ENCODE measurements at places on chromosomes 11 and 22.
A peak's percentile ranks its signal among the peaks of the same experiment; 100 is the strongest.

GRCh38 chr11:122816761-122817520, 21.4 kb upstream of the CRTAM start:
- no peak for DNase-seq
- no peaks in the 10 kb centered on the region for H3K4me1 ChIP-seq
- H3K27ac ChIP-seq = no peak overlapping the region
- H3K36me3 ChIP-seq = no peaks in the 10 kb centered on the region
- H3K27me3 ChIP-seq = no peaks in the 10 kb centered on the region

DNA sequence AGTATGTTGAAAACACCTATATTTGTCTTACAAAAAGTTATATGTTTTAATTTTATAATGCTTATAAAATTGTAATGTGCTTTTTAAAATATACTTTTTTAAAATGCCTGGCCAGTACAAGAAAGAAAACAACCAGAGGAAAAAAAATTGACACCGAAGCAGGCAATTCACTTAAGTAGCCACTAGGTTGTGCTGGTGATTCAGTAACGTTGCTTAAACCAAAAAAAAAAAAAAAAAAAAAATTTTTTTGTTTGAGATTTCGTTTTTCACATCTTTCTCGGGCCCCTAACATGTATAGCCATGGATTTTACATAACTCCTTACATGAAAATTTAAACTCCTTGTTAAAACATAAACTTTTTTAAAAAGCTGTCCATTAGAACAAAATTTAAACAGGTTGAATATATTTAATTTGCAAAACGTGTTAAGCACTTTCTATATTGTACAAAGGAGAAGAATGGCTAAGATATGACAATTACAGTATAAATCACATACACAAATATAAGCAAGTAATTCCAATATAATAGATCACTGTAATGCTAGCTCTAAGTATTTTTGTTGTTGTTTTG, 9.2 kb downstream of the OR8B4 start:
- no peak overlapping the region for H3K27ac ChIP-seq
- H3K27me3 ChIP-seq = no peaks in the 10 kb centered on the region
- H3K4me3 ChIP-seq = no peak overlapping the region
- no peaks in the 10 kb centered on the region for H3K36me3 ChIP-seq
- peak; percentile 37 for DNase-seq

GRCh38 chr11:60739114-60739513, 14.6 kb downstream of the MS4A18 start:
- H3K36me3 ChIP-seq = no peaks in the 10 kb centered on the region
- H3K27me3 ChIP-seq = no peaks in the 10 kb centered on the region
- H3K27ac ChIP-seq = no peak overlapping the region
- no peak overlapping the region for H3K4me3 ChIP-seq
- DNase-seq = no peak

- DNase-seq = peak; percentile 6
- H3K4me1 ChIP-seq = no peaks in the 10 kb centered on the region
- peaks cover 4% of the 10 kb centered on the region for H3K27me3 ChIP-seq
- no peak overlapping the region for H3K4me3 ChIP-seq
- no peaks in the 10 kb centered on the region for H3K36me3 ChIP-seq
Measured at GRCh38 chr11:62974848-62975522, 9.8 kb downstream of the SLC22A6 start.

DNA sequence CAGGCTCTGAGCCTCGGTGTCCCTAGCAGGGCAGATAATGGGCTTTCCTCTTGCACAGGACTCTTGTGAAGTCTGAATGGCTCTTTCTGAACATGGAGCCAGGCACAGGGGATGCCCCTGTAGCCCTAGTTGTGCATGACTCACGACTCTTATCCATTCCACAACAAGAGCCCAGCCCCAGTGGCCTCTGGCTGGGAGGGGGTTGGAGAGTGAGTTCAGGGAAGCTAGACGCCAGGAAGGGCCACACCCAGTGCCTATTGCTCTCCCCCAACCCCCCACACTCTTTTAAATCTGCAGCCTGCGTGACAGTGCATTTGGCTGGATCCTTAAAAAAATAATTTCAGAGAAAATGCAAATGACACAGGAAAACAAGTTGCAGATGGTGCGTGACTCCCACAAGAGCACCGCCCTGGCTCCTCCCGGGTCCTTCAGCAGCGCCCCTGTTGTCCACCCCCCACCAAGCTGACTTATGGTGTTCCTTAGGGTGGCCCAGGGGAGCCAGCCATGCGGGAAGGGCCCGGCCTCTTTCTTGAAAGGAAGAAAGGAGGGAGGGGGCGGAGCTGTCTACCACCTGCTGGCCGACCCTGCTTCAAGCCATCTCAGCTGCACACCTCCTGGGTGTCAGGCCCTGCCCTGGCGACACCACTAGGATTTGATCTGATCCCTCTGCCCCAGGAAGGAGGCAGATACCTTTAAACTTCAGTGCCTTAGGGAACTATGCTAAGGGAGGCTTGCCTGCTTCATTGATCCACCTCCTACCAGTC, 74.7 kb downstream of the MN1 start:
- no peaks in the 10 kb centered on the region for H3K27me3 ChIP-seq
- H3K4me3 ChIP-seq = no peak overlapping the region
- no peak overlapping the region for H3K27ac ChIP-seq
- DNase-seq = peak; percentile 4
- H3K4me1 ChIP-seq = no peaks in the 10 kb centered on the region

DNA sequence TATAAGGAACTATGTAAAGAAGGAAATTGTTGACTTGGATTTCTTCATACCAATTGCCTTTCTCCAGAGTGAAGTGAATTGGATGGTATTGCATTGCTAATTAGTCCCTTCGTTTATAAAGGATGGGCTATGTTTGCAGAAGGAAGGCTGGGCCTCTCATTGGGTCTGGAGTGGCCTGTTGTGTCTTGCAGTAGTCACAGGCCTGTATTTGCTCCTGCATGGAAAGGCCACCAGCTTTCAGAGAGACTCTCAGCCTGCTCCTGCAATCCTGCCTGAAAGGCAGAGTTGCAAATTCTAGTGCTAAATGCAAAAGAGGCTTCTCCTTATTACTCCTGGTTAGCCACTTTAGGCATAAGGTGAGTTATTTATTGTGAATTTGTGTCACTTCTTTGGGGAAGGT, 103.8 kb downstream of the EXT2 start:
- no peaks in the 10 kb centered on the region for H3K27me3 ChIP-seq
- DNase-seq = no peak
- H3K4me1 ChIP-seq = peaks cover 8% of the 10 kb centered on the region
- H3K36me3 ChIP-seq = peaks cover 2% of the 10 kb centered on the region
- no peak overlapping the region for H3K27ac ChIP-seq

- no peak overlapping the region for H3K27ac ChIP-seq
- H3K36me3 ChIP-seq = no peaks in the 10 kb centered on the region
- H3K4me1 ChIP-seq = peaks cover 40% of the 10 kb centered on the region
- no peak overlapping the region for H3K4me3 ChIP-seq
Measured at GRCh38 chr22:46086577-46087335, 63.6 kb upstream of the PPARA start.

- no peaks in the 10 kb centered on the region for H3K27me3 ChIP-seq
- H3K36me3 ChIP-seq = no peaks in the 10 kb centered on the region
Measured at GRCh38 chr22:36423461-36424404, 36.0 kb upstream of the MYH9 start.

- H3K4me3 ChIP-seq = no peak overlapping the region
- no peak for DNase-seq
- no peaks in the 10 kb centered on the region for H3K27me3 ChIP-seq
- peaks cover 59% of the 10 kb centered on the region for H3K4me1 ChIP-seq
- H3K27ac ChIP-seq = no peak overlapping the region
- H3K36me3 ChIP-seq = peaks cover 15% of the 10 kb centered on the region
Measured at GRCh38 chr11:57792870-57793269, 31.3 kb downstream of the CTNND1 start.

DNA sequence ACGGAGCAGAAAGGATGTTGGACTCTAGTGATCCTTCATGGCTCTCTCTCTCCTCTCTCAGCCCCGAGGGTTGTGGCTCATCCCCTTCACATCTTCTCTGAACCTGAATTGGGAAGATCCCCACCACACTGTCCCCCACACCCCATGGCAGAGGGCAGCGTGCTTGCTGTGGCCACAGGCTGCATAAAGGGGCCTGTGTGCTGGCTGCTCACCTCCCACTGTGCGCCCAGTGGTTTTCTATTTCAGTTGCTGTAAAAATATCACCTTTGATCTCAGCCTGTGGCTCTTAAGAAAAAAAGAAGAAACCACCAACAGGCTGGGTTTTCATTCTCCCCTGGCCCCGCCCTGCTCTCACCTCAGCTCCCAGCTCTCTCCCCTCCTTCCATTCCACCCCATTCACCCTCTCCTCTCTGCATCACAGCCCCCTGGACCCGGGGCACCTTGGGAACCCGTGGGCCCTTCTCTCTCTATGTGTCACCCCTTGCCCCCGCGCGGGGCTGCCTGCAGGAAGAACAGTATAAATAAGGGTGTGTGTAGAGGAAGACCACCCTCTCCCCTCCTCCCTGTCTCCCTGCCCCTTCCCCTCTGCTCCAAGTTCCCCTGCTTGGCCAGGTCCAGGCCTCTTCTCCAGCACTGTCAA, 25.8 kb upstream of the WNT11 start:
- H3K4me1 ChIP-seq = peaks cover 54% of the 10 kb centered on the region
- H3K4me3 ChIP-seq = peak overlapping the region; percentile 20
- peaks cover 6% of the 10 kb centered on the region for H3K27me3 ChIP-seq
- no peak overlapping the region for H3K27ac ChIP-seq

DNA sequence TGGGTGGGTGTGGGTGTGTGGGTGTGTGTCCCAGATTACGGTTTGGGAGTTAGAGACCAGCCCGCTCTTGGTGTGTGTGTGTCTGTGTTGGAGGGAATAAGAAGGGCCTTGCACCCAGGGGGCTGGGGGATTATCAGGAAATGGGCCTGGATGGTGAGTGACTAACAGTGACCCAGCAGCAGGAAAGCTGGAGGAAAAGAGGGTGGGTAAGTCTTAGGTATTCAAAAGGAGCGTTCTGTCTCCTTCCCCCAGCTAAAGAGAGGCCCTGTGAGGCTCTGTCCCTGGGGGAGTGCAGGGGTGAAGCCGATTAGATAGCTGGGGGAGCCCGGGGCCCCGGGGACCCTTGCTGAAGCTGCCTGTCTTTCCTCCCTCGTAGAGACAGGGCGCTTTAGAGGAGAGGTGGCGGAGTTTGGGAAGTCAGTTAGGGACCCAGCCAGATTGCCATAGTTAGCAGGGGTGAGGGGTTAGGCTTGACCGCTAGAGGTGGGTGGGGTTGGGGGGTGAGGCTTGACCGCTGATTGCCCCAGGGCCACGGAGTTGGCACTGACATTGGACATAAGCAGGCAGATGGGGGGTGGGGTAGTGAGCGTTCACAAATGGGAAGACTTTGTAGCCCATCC, 1.5 kb downstream of the OAF start:
- peak overlapping the region; percentile 47 for H3K27ac ChIP-seq
- H3K4me1 ChIP-seq = peaks cover 81% of the 10 kb centered on the region
- DNase-seq = no peak

DNA sequence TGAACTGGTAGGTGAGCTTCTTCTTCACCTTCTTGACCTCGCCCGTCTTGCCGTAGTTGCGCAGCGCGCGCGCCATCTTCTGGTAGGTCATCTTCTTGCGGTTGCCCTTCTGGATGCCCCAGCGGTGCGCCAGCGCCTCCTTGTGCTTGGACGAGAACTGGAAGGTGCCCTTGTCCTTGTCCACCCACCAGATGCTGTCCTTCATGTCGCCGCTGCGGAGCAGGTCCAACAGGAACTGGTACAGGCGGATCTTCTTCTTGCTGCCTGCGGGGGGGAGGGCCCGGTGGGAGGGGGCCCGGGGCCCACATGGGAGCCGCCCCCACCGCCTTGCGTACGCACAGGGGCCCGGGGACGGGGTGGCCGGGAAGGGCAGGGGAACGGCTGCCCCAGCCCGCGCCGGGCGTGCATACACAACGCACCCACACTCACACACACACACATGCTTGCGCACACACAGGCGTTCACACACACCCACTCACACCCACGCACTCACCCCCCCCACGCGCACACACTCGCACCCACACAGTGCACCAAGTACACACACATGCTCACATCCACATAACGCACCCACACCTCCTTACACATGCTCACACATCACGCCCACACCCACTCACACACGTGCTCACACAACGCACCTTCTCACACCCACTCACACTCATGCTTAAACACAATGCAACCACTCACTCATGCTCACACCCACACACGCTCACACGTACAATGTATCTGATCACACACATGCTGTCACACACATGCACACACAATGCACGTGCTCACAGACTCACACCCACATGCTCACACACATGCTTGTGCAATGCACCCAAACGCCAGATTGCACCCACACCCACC, 3.0 kb upstream of the MYBPC3 start:
- H3K4me1 ChIP-seq = peaks cover 64% of the 10 kb centered on the region
- H3K27me3 ChIP-seq = peaks cover 6% of the 10 kb centered on the region
- peak; percentile 86 for DNase-seq
- no peak overlapping the region for H3K27ac ChIP-seq
- H3K36me3 ChIP-seq = no peaks in the 10 kb centered on the region
- H3K4me3 ChIP-seq = peak overlapping the region; percentile 72

Data from HepG2 (cell line).